ENCODE measurements at places on chromosomes 1 and 21.

DNA sequence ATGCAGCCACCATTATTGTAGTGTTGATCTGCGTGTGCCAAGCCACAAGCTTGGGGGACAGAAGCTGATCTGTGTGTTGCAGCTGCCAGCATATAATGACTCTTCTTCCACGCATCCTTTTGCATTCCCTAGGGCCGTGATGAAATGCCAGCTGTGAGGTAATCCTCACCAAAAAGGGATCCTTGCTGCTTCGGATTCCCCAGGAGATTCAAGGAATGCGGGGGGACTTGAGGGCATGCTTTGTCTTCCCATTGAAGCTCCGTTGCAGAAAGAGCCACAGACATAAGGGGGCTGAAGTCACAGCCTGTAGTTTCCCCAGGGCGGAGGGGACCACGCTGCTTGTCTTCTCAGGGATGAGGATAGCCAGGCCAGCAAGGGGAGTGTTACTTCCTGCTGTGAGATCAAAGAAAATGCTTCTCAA is 281.6 kb upstream of the FMN2 start:
- no peak for DNase-seq

DNA sequence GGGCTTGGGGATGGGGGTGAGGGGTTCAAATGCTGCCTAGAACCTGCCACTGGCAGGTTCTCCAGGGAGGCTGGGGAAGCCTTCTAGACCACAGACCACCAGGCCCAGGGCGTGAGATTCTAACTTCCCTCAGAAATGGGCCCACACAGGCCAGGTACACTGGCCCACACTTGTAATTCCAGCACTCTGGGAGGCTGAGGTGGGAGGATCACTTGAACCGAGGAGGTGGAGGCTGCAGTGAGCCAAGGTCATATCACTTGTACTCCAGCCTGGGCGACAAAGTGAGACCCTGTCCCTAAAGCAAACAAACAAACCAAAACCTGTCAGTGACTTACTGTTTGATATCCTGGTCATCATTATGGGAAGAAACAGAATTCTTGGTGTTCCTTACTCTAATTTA is 31.7 kb downstream of the OPTC start:
- no peak for DNase-seq

DNA sequence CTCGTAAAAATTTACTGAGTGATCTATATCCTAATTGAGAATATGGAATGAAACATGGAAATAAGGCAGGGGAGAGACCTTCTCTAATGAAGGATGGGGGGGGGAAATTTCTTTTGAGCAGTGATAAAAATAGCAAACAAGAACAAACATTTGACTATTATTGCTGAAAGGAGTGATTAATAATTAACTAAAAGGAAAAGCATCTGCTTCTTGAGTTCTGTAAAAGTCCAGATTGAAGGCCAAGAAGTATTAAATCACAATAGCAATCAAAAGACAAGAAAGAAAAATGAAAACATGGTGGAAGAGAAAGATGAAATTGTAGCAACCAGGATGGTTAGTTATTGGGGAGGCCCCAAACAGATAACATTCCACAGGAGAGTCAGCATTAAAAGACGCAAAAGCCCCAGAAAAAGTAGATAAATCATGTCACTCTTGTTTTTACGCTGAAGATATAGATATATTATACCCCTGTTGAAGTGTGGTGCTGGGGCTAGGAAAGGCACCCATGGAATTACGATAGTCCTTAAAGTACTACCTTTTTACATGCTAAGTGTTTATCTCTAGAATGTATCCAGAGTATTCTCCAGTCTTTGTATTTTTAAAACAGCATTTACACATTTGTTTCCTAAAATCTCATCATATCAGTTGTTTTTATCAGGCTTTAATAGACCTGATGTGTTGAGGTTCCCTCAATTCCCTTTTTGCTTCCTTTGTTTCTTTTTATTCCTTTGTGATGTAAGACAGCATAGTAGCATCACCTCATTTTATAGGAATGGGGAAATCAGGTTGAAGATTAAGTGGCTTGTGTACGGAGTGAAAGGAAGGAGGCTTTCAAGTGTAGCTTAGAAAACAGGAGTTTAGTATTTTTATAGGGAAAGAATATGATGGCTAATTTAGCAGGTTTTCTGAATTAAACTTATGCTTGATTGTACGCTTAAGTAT is 28.9 kb downstream of the DISP1 start:
- no peak for DNase-seq

GRCh38 chr1:194004146-194004545 is 817.7 kb upstream of the B3GALT2 start:
- no peak for DNase-seq

DNA sequence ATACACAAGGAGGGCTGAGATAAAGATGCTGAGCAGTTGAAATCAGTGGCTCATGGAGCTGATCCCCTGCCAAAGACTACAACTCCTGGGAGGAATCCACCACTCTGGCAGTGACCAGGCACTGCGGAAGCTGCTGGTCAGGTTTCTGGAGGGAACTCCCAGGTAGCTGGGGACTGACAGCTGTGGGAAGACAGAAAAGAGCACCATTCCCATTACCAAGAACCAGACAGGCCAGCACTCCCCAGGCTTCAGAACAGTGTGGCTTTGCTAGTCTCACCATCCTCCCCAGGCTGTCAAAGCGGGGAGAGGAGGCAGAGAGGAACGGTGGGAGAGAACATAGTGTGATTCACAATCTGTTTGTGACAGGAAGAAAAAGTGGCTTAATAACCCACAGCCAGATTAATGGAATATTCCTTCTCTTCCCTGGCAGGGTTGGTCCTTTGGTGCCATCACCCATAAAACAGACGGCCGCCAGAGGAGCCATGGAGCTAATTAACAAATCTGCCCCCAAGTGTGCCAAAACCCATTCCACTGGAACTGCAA is 92.1 kb downstream of the MAB21L3 start:
- DNase-seq: no peak

- no peak for DNase-seq
These were observed 134.3 kb downstream of the IGSF21 start for GRCh38 chr1:18241891-18242290.

DNA sequence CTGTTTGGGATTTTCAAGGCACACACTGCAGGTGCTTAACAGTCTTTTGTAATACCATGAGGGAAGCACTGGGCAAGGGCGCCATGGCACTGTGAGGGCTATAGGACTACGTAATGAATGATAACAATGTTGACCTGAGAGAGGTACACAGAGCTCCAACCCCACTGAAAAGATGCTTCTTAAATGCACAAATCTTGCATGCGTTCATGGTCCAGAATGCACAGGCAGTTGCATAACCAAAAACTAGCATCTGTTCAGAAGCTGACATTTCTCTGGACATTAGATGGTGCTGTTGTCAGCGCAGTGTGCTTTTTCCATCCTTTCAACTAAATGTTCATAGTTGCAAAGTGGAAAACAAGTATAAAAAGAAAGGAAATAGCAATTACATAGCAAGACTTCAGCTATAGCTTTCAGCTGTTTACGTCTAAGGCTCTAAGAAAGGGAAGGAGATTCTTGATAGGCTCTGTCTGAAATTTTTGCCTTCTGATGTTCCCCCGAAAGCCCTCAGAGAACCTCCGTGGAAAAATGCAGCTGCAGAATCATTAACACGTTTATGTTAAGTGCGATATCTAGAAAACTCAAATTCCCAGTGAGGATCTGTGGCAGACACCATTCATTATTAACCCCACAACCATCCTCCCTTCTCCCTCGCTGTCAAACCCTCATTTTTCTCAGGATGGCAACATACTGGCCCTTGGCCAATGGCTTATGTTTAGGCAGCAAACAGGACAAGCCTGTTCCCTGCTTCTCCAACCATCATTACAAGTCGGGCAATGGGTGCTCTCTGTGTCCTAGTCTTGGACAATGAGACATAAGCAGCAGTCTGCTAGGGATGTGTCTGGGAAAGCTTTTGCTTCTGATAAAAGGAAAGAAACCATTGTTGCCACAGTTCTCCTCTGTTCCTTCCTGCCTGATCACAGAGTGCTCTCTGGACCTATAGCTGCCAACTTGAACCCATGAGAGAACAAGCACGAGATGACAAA is 8.2 kb upstream of the TARBP1 start:
- no peak for DNase-seq

- no peak for DNase-seq
These were observed 976 bp downstream of the SSBP3 start for GRCh38 chr1:54404939-54405897.

DNA sequence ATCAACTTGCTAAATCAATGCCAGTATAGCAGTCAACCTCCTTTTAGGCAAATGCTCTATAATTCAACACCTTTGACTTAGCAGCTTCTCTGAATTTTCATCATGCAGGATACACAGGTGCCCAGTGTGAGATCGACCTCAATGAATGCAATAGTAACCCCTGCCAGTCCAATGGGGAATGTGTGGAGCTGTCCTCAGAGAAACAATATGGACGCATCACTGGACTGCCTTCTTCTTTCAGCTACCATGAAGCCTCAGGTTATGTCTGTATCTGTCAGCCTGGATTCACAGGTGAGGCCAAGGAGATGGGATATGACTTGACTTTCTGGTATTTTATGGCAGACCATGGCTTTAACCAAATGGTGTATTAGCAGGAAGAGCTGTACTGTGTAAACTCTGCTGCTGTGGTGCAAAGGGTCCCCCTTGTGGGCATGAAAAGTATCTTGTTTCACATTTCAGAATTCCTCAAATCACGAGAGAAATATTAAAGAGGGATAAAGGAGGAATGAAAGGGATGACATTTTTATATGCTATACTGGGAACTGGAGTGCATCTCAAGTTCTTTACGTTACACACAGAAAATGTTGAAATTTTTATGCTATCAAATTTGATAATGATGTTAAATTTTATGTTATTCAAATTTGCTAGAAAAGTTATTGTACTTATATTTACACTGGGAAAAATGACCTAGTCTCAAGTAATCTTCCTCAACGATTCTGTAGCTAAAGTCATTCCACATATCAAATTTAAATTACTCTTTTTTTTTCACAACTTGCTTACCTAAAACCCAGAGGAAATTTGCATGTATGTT is 88.9 kb downstream of the CRB1 start:
- DNase-seq: no peak
